ENCODE measurements at places on chromosomes 2 and 18.

- no peak for DNase-seq
Measured at GRCh38 chr18:62328586-62329525, 3.7 kb downstream of the TNFRSF11A start.

- no peak for DNase-seq
Measured at GRCh38 chr2:101517758-101518271, 42.9 kb upstream of the RFX8 start.

- DNase-seq = no peak
Measured at GRCh38 chr2:159829376-159829775, 31.4 kb upstream of the CD302 start.

DNA sequence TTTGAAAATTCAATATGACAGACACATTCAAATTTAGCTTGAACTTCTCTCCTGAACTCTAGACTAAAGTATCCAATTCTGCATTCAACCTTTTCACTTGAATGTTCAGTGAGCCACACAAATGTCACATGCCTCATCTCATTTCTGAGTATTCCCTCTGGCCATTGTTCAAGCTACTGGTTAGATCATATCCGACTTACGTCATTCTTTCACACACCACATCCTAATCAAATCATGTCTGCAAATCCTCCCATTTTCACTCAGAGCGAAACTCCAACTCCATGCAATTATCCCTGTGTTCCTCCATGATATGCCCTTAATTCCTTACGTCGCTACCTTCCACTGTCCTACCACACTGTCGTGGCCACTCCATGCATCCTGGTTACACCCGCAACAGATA is 425.1 kb downstream of the CBLN2 start:
- DNase-seq = no peak

DNA sequence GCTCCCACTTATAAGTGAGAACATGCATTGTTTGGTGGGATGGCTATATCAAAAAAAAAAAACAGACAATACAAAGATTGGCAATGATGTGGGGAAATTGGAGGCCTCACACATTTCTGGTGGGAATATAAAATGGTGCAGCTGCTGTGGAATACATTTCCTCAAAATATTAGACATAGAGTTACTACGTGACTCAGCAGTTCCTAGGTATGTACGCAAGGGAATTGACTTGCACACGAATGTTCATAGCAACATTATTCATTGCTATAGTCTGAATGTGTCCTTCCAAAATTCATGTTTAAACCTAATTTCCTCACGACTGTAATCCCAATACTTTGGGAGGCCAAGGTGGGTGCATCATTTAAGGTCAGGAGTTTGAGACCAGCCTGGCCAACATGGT is 2.3 kb upstream of the ARHGEF33 start:
- no peak for DNase-seq

DNA sequence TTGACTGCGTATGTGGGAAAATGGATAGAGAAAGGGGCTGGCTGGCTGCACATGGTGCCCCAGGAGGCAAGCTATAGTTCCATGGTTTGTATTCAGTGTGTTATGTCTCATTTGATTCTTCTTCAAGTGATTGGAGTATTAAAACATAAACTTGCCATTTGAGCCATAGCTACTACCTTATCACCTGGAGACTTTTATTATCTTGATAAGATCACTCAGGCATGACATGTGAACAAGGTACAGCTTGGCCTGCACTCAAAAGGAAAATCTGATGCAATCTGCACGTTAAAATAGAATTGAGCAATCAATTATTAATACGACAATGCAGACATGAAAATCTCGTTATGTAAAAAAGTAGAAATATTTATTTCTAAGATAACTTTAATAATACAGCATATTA is 116.9 kb downstream of the RND3 start:
- no peak for DNase-seq

GRCh38 chr18:49650426-49650891 is 88.6 kb downstream of the LIPG start:
- no peak for DNase-seq

DNA sequence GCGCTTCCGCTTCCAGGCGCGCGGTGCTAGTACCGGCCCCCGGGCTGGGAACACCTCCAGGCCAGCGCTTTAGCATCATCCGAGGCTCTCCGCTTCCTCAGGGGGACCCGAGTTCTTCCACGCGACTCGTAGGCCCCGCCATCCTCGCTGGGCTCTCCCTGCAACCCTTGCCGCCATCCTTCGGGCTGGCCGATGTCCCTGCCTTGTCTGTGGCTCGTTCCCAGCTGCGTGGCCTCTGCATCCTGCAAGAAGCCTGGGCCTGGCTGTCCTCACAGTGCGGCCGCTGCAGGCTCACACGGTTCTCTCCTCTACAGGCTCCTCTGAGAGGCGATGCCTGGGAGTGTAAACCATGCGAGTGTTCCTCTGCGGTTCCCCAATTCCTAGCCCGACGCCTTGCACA is 98.6 kb upstream of the PXDN start:
- DNase-seq = no peak

DNA sequence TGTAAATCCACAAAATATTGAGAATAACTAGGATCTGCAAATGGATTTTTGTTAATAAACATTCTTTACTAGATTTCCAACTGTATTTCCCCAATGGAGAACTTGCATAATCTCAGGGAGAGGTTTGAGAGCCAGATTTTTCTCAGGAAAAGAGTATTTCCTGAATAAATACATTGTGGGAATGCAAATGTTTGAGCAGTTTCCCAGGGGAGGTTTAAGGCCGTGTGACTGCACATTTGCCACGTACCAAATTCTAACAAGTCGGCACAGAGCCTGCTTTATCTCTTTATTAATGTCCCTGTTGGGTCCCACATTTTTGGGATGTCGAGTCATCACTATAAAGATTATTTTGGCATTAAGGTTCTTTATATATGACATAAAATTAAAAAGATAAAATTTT is 27.0 kb downstream of the TFPI start:
- no peak for DNase-seq

DNA sequence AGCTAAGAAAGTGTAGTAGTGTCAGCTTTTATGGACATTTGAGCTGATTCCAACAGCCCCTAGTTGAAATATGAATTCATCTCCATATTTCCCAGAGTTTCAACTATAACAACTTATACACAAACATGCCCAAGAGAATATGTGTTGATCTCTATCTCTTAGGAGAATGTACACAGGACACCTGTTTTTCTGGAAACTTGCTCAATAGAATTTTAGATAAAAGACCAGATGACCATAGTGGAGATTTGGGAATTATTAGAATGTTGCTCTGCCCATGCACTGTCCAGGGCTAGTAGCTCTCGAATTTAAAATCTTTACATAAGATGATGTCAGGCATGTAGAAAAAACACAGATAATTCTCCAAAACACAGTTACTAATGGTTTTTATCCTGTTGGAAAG is 162.3 kb upstream of the VRK2 start:
- no peak for DNase-seq

DNA sequence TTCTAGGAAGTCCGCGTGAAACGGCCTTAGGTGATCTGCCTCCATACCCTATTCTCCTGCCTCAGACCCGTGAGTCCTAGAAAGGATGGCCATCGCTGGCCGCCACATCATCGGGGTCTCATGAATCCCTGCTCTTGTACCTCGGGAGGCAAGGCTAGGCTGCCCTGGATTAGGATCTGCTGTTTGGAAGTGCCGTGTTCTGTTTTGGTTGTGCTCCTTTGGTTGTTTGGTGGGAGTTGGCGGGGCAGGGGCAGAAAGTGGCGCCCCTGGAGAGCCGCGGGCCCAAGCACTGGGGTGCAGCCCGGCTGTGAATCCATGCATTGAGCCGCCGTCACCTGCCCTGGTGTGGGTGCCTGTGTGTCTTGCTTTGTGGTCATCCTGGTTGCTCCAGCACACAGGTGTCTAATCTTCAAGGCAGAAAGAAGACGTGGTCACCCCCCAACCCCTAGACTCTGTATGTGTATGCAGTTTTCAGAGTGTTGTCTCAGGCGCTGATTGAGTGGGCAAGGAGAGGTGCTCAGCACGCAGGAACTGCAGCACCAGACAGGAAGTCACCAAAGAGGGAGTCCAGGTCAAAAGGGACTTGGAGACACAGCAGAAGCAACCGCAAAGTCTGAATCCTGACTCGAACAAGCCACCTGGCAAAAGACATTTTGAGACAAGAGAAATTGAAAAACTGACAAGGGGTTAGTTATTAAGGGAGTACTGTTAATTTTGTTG is 80.0 kb upstream of the LDLRAD4 start:
- DNase-seq = no peak

DNA sequence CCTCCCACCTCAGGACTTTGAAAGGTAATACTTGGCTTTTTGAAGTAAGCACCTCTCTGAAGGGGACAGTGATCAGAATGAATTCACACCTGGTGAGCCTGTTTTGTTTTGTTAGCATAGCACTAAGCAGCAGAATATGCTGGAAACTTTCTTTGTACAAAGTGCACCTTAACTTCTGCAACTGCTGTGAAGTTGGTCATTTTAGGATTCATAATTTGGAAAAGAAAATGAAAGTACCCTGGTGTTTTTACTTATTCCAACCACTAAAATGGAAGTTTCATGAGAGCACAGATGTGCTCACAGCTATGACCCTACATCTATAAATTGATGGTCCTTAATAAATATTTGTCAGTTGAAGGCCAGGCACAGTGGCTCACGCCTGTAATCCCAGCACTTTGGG is 257.8 kb upstream of the STON1 start:
- DNase-seq = no peak

DNA sequence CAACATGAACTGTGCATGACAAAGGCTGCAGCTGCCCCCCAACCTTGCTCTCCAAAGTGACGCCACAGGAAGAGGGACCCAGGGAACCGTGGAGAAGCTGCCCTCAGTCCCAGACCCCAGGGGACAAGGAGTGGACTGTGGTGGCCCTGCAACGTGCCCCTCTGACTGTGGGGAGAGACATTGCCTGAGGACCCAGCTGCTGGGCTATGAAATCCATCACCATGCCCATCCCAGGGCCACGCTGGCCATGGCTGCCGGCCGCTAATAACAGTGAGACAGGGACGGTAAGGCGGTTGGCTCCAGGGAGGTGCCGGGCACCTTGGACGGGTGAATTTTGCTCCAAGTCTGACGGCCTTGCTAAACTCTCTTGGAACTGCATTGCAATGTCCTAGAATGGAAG is 211.3 kb upstream of the HDAC4 start:
- DNase-seq = no peak

DNA sequence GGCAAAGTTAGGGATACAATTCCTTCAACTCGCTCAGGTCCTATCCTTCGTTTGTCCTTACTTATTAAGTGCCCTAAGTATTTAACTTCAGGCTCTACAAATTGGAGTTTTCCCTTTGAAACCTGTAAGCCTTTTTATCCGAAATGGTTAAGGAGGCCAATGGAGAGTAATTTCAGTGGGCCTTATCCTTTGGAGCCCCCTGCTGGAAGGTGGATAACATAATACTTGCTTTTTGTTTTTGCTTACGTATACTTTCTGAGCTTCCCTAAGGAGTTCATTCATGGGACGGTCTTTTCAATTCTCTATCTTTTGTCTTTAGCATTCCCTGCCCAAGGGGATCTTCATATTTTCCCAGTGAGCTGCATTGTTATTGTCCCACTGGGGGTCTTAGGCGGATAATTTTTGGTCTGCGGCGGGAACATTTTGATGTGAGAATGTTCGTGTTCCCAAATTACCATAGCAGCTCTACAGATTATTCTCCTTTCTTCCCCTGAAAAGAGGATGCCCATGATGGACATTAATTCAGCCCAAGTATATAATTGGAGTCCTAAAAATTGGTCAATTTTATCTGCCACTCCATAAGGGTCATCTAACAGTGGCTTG is 34.4 kb upstream of the TRAPPC8 start:
- no peak for DNase-seq

GRCh38 chr2:174971868-174972781 is 33.1 kb downstream of the CHN1 start:
- no peak for DNase-seq

DNA sequence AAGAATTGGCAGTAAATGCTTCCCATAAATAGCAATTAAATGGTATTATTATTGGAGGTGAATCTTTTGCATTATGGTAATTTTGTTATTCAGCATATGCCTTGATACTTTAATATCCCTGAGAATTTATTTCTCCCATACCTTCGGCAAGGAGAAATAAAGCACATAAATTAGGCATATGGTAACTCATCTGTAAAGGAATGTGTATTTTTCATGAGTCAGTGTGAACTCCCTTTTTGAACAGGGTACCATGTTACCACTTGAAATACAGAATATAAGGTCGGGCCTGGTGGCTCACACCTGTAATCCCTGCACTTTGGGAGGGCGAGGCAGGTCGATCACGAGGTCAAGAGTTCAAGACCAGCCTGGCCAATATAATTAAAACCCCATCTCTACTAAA is 18.4 kb downstream of the METTL21A start:
- DNase-seq = no peak

DNA sequence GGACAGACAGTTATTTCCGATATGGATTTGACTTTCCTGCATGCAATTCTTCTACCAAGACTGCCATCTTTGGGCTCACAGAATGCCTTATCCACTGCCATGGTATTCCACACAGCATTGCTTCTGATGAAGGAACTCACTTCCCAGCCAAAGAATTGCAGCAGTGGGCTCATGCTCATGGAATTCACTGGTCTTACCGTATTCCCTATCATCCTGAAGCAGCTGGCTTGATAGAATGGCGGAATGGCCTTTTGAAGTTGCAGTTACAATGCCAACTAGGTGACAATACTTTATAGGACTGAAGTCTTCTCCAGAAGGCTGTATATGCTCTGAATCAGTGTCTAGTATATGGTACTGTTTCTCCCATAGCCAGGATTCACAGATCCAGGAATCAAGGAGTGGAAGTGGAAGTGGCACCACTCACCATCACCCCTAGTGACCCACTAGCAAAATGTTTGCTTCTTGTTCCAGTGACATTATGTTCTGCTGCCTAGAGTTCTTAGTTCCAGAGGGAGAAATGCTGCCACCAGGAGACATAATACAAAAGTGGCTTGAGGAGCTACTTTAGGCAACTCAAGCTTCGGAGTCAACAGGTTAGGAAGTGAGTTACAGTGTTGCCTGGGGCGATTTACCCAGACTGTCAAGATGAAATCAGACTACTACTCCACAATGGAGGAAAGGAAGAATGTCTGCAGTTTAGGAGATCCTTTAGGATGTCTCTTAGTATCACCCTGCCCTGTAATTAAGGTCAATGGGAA is 23.8 kb upstream of the SMAD4 start:
- DNase-seq = no peak

- DNase-seq = no peak
Measured at GRCh38 chr2:207375207-207375875, 154.4 kb upstream of the CREB1 start.

- DNase-seq = no peak
Measured at GRCh38 chr2:56537756-56538155, 354.0 kb downstream of the CCDC85A start.

Measured in NCI-H2081 treated with DMSO at 0.1 percent for 48 hours (cell line).